Airway epithelial cell (primary cell): ENCODE measurements at places on chromosomes 3 and 15. TPM values are rescaled to one million over a fixed set of nuclear protein-coding genes. Genes with fewer than 3 reads are reported as not detected.

Gene RHO
- not detected in 2 replicates for total RNA-seq

Gene TBC1D5
- total RNA-seq, result 29.4 and 46.7 TPM in 2 replicates

Gene CD86
- 0.21 TPM in 1 of 2 replicates, not detected in the other for total RNA-seq

Gene PLCB2
- 0.28 and 1.4 TPM in 2 replicates for total RNA-seq

Gene CLDN16
- total RNA-seq, result 0.37 and 0.56 TPM in 2 replicates

Gene TRAT1
- total RNA-seq, result not detected in 2 replicates

Gene GHRL
- total RNA-seq, result not detected in 2 replicates

Gene UROC1
- total RNA-seq, result not detected in 2 replicates

Gene SERPINI2
- total RNA-seq, result not detected in 2 replicates

Gene FBXL22
- 0.14 and 5.7 TPM in 2 replicates for total RNA-seq

Gene DLL4
- total RNA-seq, result 0.35 TPM in 1 of 2 replicates, not detected in the other

Gene EPHB3
- total RNA-seq, result 12.3 and 23.4 TPM in 2 replicates

Gene FAM43A
- total RNA-seq, result 2.6 and 4.1 TPM in 2 replicates

Gene CLEC3B
- total RNA-seq, result 0.79 TPM in 1 of 2 replicates, not detected in the other

Gene IL17RD
- total RNA-seq, result 4.0 and 6.1 TPM in 2 replicates

Gene TERC
- 199 and 253 TPM in 2 replicates for total RNA-seq

Gene DALRD3
- 34.7 and 45.6 TPM in 2 replicates for total RNA-seq

Gene GPR62
- 0.23 TPM in 1 of 2 replicates, not detected in the other for total RNA-seq

Gene ALG1L2
- not detected in 2 replicates for total RNA-seq

Gene GOLGA8H
- 0.07 TPM in 1 of 2 replicates, not detected in the other for total RNA-seq

Gene POLG
- 53.6 and 78.2 TPM in 2 replicates for total RNA-seq

Gene ALPK3
- total RNA-seq, result 0.28 and 0.42 TPM in 2 replicates

Gene PPP1R14D
- not detected in 2 replicates for total RNA-seq

Gene SLC22A14
- not detected in 2 replicates for total RNA-seq

Gene GPR15
- not detected in 2 replicates for total RNA-seq

Gene CFAP91
- 0.07 TPM in 1 of 2 replicates, not detected in the other for total RNA-seq

Gene SPATA12
- total RNA-seq, result not detected in 2 replicates

Gene ASB14
- total RNA-seq, result not detected in 2 replicates
